IPS-NIHi11 (cell line): ENCODE measurements at places on chromosomes 2 and 18.

DNA sequence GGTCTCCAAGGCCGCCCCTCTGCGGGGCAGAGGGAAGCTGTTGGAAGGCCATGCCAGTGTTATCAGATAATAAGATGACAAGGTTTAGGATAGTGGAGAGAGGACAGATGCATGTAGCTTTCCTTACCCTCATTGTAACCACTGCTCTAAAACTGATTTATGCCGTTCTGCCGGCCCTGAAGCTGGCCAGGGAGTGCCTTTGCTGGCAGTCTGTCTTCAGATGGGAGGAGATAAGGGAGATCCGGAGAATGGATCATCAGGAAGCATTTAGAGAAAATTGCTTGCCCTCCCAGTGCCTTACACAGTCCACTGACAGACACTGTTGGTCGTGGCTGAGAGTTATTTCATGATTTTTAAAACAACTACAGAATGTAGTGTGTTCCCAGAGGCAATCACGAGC lies 35.4 kb upstream of the MYO3B start:
- no peak for DNase-seq

GRCh38 chr2:46179037-46179621 lies 118.1 kb upstream of the EPAS1 start:
- DNase-seq, result no peak

DNA sequence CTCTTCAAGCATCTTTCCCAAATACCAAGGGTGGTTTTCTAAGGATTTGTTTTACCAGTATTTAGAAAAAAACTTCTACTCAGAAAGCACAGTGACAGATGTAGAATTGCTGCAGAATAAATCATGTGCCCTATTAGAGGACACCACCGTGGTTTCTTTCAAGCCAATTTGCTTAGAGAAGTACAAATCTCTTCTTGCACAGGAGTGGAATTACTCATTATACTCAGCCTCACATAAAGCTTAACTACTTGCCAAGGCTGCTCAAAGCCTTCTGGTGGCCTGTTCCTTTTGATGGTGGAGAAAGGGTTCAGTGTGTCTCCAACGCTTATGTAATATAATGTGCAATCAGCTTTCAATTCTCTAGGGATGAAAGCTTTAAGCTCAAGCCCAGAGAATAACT lies 66.5 kb upstream of the CTNNA2 start:
- no peak for DNase-seq

GRCh38 chr2:241890524-241891235 lies 21.2 kb downstream of the RTP5 start:
- no peak for DNase-seq

- DNase-seq, result no peak
These were observed 1.2 kb upstream of the SMCHD1 start for GRCh38 chr18:2654169-2654927.

DNA sequence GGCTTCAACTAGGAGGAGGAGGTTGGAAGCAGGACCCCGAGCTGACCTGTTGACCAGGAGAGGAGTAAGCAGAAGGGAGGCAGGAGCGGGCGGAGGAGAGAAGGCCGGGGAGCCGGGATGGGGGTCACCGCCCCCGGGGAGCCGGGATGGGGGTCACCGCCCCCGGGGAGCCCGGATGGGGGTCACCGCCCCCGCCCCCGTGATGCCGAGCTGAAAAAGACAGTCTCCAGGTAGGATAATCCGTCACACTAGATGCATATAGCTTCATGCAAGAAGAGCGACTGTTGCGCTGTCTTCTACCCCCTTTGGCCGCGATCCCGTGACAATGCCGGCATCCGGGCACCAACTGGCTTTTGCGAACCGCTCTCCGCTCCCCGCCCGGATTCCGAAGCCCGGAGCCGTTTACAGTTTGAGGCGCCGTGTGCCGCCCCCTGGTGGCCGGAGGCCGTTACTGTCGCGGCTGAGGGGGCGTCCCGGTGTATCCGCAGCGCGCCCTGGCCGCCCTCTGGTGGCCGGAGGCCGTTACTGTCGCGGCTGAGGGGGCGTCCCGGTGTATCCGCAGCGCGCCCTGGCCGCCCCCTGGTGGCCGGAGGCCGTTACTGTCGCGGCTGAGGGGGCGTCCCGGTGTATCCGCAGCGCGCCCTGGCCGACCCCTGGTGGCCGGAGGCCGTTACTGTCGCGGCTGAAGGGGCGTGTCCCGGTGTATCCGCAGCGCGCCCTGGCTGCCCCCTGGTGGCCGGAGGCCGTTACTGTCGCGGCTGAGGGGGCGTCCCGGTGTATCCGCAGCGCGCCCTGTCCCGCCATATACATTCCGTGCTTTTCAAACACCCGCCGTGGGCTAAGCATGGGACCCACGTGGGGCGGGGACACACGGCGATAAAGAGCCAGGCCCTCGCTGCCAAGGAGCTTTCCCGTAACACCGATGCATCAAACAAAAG lies 89.6 kb downstream of the ACTR3 start:
- peak; percentile 72 for DNase-seq

DNA sequence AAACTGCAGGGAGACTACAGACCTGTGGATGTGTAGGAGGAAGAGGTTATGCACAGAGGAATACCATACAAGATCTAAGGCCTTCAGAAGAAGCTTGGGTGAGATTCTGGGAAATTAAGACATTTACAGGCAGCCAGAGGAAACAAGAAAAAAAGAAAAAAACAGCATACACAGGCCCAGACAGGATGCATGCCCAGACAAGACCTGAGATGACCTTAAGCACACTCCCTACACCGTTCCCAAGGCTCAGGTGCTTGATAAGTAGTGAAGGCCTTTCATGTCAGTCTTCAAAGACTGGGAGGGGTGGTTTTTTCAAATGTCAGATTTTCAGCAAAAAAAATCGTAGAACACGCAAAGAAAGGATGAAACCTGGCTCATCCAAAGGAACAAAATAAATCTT lies 83.0 kb downstream of the CCDC138 start:
- no peak for DNase-seq

GRCh38 chr18:72041313-72042032 lies 502.7 kb downstream of the CBLN2 start:
- no peak for DNase-seq

GRCh38 chr2:42835577-42836371 lies 43.4 kb upstream of the HAAO start:
- no peak for DNase-seq
